ENCODE measurements at places on chromosomes 16 and 17. TPM values are rescaled to one million over a fixed set of nuclear protein-coding genes. Genes with fewer than 3 reads are reported as not detected.

DNA sequence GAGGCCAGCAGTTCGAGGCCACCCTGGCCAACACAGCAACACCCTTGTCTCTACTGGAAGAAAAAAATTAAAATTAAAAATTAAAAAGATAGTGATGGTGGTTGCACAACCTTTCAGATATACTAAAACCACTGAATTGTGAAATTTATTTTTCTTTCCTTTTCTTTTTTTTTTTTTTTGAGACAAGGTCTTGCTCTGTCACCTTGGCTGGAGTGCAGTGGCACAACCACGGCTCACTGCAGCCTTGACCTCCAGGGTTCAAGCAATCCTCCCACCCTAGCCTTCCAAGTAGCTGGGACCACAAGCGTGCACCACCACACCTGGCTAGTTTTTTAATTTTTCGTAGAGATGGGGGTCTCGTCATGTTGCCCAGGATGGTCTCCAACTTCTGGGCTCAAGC lies 254.4 kb downstream of the SLC39A11 start:
- no peak overlapping the region for H3K27ac ChIP-seq
- DNase-seq = no peak

GRCh38 chr16:28607116-28607623 lies 2.7 kb downstream of the SULT1A1 start:
- H3K36me3 ChIP-seq = no peaks in the 10 kb centered on the region
- H3K27ac ChIP-seq = no peak overlapping the region
- no peak for DNase-seq
- H3K4me3 ChIP-seq = no peak overlapping the region
- H3K4me1 ChIP-seq = no peaks in the 10 kb centered on the region

NPIPB6 gene
- total RNA-seq = not detected

DNA sequence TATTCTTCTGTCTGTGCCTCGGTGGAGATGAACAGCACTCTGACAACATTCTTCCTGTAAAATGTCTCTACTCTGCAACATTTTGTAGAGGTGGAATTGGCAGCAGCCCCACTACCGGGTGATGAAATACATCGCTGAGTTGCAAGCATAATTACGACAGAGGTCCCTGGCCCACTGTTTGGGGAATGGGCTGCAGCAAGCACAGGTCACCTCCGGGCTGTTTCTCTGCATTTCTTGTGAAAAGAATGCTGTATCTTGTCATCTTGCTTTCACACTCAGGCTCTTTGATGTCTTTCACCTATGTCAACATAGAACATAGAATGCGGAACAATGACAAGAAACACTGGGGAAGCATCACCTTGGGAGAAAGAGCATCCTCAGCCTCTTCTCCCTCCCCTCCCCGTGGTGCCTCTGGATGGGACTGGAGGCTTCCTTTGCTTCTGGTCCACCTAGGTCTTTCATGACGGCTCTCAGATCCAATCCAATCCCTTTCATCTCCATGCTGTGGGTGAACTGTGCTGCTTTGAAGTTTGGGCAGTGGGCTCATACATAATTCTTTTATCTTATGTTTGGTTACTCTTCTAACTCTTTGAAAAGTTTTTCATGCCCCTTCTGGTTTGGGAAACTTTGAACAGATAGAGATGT lies 265.0 kb downstream of the PHKB start:
- H3K36me3 ChIP-seq = no peaks in the 10 kb centered on the region
- no peak overlapping the region for H3K27ac ChIP-seq
- peak; percentile 31 for DNase-seq

CHTF18 gene
- 4.3 TPM for total RNA-seq

- H3K27me3 ChIP-seq = peaks cover 13% of the 10 kb centered on the region
- DNase-seq = peak; percentile 51
- no peak overlapping the region for H3K27ac ChIP-seq
- H3K4me3 ChIP-seq = no peak overlapping the region
Observed at GRCh38 chr16:278863-279366, 1.5 kb upstream of the ARHGDIG start.

BRICD5 gene
- total RNA-seq = 1.3 TPM

- no peak overlapping the region for H3K27ac ChIP-seq
- H3K36me3 ChIP-seq = no peaks in the 10 kb centered on the region
- H3K4me3 ChIP-seq = no peak overlapping the region
Observed at GRCh38 chr16:52535076-52535475, 11.9 kb downstream of the TOX3 start.

KRT39 gene
- 0.33 TPM for total RNA-seq

DNA sequence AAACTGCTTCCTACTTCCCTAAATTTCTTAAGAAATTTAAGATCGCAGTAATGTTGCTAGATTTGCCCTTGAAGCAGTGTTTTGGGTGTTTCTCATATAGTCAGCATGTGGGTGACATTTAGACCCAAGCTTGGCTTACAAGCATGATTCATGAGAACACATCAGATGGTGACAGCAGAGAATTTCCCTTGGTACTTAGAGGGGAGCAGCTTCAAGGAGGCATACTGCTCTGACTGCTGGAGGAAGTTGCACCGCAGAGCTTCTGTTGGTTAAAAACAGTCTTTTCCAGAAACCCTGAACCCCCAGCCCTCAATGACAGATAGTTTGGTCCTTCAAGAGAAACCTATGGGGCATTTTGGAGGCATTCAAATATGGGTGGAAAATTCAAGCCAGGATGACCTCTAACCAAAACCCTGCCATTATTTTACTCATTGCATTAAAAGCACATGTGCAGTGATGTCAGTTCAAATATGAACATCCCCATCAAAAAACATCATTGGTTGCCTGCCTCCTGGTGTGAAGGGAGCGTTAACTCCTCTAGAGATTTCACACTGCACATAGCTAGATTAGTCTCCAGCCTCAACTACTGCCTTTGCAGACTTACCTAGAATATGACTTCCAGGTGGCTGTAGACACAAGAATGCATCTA lies 201.5 kb upstream of the CACNG5 start:
- H3K36me3 ChIP-seq = no peaks in the 10 kb centered on the region
- H3K4me3 ChIP-seq = no peak overlapping the region
- peaks cover 8% of the 10 kb centered on the region for H3K4me1 ChIP-seq

EVPLL gene
- not detected for total RNA-seq

AIPL1 gene
- total RNA-seq = under 0.01 TPM

EPX gene
- not detected for total RNA-seq

Measured in fibroblast of lung (primary cell).